ENCODE measurements at places on chromosomes 1 and 21.
A peak's percentile ranks its signal among the peaks of the same experiment; 100 is the strongest.

DNA sequence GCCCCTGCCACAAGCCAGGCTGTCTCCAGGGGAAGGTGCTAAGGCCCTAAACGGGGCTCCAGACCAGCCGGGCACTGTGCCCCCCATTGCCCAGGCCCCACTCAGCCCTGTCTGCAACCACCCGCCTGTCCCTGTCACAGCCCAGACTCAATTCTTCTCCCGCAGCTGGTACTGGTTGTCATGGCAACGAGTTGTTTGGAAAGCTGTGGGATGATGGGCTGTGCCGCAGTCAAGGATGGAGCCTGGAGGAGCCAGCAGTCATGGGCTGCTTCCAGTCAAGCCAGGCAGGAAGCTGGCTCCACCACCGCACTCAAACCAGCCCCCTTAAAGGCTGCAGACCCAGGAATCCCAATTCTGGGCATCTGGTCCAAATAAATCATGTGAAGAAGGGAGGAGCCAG, 4.2 kb downstream of the SPOCD1 start:
- DNase-seq: no peak

DNA sequence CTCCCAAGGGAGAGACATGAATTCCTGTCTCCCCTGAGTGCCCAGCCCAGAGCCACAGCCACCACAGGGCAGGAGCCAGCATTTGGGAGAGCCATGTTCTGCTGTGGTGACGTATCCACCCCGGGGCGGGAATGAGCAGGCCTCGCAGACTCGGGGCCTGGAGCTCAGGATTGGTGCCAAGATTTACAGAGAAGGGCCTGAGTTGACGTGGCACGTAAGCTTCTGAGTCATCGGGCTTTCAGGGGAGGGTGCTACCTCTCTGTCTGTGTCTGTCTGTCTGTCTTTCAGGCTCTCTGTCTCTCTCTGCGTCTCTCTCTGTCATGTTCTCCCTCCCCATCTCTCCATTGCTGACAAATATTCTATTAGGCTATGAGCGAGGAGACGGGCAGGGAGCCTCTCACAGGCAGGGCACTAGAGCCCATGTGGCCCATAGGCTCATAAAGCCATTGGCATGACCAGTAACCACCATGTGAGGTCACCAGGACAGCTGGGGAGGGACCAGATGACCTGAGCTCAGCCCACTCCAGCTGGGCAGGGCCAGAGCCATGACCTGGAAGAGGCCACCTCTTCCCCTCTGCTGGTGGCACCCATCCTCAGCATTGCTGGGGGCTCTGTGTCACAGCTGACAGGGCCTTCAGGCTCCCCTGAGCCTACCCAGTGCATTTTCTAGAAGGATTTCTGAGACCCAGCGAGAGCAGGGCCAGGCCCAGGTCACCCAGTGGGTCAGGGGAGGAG, 300.0 kb upstream of the VAMP3 start:
- no peak for DNase-seq

DNA sequence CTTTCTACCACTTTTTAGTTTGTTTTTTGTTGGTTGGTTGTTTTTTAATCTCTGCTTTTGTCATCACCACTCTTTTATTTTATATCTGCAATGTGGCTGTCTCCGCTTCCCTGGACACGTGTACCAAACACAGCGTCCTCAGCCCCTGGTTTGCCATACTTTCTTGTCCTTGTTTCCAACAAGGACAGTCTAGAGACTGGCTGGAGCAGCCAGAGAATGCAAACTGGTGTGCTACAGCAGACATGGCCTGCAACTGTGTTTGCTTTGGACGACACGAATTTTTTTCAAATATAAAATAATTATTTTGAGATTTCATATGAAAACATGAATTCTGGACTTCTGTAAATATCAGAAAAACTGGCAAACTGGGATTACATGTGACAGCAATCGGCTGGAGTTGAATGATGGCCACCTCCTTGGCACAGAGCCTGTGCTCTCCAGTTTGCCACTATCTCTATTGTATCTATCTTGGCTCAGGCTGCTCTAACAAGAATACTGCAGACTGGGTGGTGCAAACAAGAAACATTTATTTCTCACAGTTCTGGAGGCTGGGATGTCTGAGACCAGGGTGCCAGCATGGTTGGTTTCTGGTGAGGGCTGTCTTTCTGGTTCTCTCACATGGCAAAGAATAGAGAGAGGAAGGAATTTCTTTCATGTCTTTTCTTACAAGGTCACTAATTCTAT, 34.6 kb upstream of the POU2F1 start:
- DNase-seq: no peak

DNA sequence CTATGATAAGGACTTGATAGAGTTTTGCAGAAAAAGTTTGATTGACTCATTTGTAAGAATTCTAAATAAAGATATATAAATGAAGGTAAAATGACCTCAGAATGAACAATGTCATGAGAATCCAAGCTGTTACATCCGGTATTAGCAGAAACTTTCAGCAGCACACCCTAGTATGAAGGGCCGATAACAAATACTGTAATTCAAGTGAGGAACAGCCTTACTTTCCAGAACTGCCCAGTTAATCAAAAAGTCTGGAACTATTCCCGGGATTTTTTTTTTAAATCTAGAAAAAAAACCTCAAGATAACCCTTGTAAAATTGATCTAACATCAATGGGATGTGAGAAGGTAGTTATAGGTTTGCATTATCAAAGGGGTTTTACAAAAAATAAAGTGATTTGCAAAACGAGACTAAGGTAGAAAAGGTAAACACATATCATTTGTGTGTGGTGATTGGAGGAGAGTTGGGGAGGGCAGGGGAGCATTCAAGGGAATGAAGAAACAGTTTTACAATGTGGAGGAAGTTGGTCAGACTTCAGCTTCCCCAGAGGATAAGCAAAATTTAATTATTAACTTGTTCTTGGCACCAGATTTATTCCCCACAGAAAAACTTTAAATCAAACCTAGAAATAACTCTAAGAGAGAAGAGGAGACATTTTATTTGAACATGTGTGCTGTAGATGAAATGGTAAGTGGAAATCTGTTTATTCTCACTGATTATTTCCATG, 75.9 kb upstream of the VCAM1 start:
- DNase-seq: no peak

- no peak for DNase-seq
These were observed 95.3 kb upstream of the NRIP1 start for GRCh38 chr21:15160136-15160535.

- no peak for DNase-seq
These were observed 986.0 kb downstream of the TTLL7 start for GRCh38 chr1:83012950-83013349.

GRCh38 chr1:1759456-1760344, 18.6 kb downstream of the NADK start:
- no peak for DNase-seq

DNA sequence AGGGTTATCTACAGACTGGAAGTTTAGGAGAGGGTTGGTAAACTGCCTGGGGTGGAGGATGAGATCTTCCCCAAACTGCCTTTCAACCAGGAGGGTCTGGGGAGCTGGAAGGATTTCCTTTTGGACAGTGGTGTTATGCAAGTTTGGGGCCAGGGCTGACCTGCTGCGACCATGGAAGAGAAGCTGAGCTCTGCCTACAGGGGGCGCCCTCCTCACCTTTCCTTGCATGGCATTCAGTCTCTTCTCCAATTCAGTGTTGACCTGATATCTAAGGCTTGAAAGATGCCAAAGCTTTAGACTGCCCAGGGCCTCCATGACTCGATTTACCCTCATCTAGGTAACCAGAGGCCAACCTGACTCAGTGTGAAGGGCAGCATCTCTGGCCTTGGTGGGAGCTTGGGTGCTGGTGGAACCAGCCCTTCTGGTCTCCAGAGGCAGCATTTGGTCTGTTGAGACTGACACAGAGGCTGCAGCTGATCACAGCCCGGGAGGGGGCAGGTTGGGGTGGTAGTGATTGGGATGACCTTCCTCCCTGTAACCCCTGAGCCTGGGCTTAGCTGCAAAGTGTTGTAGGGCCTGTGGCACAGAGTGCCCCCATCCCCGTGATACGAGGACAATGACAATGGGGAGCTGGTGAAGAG, 170.0 kb downstream of the GRIK3 start:
- DNase-seq: peak; percentile 57

Measured in NCI-H2029 treated with DMSO at 0.1 percent for 48 hours (cell line).